ENCODE measurements at places on chromosomes 4 and X.

- no peak for DNase-seq
These were observed 645 bp upstream of the RAB28 start for GRCh38 chr4:13484749-13485221.

DNA sequence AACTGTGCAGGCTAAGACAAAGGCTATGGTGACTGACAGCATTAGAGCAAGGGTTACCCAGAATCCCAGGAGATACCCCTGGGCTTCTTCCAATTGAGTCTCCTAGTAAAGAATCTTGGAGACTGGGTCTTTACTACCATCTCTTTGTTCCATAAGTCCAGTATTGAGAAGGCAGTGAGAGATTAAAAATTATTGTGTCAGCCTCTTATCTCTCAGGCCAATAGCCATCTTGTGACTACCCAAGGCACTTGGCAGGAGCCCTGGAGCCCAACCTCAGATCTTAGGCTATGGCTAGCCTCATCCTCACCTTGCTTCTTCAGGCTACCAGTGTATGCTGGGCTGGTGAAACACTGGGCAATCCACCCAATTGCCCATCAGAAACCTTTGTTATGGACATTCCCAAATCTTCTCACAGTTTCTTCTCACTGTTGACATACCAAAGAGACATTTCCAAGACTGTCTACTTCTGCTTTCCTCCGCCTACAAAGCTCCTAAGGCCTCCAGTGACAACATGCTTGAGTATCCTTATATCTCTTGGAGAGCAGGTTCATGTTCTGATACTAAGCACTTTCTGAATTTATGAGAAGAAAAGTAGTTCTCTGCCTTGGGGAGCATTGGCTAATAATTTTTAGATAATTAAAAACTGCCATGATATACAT is 76.3 kb upstream of the STIM2 start:
- no peak for DNase-seq

- DNase-seq = no peak
These were observed 17.3 kb upstream of the TBC1D14 start for GRCh38 chr4:6892190-6892908.

GRCh38 chr4:143355540-143356217 is 19.0 kb downstream of the GAB1 start:
- DNase-seq = no peak

- DNase-seq = no peak
These were observed 313.7 kb downstream of the ARHGAP24 start for GRCh38 chr4:85788604-85789003.

DNA sequence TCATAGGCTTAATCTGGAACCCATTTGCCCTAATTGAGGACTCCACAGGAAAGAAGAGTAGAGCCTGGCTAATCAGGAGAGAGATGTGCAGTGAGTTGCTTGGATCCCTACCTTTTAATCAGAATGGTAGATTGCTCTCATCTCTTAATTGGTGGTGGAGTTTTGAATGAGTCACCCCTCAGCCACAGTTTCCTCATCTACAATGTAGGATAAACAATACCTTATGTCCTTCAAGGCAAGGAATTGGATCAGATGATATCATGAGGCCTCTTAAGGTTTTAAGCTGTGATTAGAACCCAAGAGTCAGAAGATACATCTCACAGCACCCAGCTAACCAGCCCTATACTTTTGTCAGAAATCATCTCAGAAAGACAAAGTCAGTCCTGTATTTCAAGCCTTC is 39.1 kb downstream of the PDGFRA start:
- DNase-seq = no peak

DNA sequence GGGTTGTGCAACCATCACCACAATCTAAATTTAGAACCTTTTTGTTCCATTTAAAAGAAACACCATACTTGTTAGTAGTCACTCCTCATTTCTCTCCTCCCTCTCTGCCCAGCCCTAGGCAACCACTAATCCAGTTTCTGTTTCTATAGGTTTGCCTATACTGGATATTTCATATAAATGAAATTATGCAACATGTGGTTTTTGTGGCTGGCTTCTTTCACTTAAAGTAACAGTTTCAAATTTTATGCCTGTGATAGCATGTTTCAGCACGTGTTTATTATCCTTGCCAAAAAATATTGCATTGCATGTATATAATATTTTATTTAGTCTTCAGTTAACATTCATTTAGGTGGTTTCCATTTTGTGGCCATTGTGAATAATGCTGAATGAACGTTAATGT is 437.6 kb downstream of the IL1RAPL1 start:
- no peak for DNase-seq

- DNase-seq = no peak
These were observed 268.9 kb downstream of the FBXW7 start for GRCh38 chr4:152266831-152267480.

DNA sequence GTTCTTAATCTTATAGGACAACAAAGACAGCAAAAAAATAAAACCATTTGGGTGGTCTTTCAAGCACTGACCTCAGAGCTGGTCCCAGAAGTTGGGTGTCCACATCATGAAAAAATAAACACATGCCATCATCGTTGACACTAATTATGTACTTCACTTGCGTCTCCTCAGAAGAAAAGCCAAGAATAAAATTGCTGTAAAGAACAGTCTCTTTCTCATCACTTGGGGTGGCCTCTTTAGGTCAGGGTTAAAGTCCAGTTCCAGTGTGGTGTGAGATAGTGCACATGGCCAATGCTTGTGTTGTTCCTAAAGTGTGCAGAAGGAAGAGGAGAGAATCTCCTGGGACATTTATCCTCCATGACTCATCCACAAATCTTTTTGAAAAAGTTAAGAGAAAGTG is 49.5 kb upstream of the IBSP start:
- no peak for DNase-seq

DNA sequence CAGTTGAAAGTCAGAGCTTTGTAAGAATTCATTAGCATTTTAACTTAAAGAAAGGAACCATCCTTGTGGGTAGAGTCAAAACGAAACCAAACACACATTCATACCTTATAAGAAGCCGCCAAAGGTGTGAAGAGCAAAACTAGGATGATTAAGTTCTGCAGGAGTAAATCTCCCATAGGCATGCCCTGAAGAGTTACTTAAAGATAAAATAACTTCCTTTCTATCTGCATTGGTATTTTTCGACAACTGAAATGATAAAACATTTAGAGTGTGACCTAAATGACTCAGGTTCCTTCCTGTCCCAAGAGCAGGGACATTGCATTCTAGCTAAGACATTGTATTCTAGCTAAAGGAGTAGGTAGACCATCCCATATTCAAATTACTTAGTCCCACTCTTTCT is 75.3 kb downstream of the BCOR start:
- no peak for DNase-seq

- DNase-seq = no peak
These were observed 1301.9 kb downstream of the PCDH7 start for GRCh38 chr4:32022071-32022470.

DNA sequence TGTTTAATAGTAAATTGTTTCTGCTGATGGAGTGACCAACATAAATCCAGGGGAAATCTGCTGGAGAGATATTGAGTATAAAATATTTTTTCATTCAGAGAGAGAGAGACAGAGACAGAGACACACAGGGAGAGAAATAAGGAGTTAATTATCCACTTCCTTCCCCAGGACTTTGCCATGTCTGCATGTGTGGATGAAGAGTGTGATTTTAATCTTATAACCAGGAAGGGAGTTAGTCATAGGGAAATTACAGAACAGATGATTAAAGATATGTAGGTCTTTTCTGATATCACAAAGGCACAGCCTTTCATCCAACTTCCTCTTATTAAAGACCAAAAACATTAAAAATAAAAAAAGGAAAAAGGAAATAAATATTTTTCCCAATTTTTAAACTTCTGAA is 526.3 kb downstream of the SPRY1 start:
- no peak for DNase-seq

DNA sequence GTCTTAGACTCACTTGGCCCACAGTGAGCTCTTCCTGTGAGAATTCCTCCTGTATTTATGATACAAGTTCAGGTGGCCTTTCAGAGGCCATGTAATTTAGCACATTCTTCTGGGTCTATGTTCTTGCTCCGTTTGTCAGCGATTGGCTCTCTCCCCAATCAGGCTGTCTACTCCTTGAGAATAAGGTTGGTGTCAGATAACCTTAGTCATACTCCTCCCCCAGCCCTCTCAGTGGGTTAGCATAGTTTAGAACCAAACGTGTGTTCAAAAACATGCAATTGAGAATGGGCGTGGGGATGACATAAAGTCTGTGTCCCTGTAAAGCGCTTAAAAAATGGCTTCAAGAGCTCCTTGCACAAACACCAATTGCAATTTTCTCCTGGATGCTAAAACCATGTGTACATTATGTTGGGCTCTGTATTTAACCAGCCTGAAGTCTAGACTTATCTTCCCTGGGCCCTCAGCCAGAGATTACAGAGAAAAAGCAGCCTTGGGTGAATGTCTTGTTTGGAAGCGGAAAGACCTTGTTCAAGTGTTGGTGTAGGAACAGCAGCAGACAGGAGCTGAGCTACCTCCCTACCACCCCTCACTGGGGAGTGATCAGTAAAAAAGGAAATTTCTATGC is 9.9 kb upstream of the CT47C1 start:
- DNase-seq = no peak

- DNase-seq = no peak
These were observed 81.2 kb upstream of the GPM6B start for GRCh38 chrX:13898083-13898482.

DNA sequence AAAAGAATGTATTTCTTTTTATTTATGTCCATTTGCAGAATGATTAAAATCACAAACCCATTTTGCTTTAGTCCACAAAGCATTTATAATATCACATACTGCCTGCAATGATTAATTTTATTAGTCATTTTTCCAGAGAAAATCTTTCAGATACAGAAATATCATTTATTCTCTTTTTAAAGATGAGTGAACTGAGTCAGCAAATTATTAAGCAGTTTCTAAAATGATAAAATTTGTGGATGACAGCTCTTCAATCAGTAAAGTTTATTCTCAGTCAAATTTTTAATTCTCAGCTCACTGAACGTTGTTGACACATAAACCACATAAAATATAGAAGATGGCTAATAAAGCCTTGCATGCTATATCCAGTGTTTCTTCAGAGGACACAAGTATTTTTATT is 485.5 kb downstream of the PRR32 start:
- no peak for DNase-seq

GRCh38 chrX:40625294-40625693 is 2.1 kb downstream of the MPC1L start:
- no peak for DNase-seq

DNA sequence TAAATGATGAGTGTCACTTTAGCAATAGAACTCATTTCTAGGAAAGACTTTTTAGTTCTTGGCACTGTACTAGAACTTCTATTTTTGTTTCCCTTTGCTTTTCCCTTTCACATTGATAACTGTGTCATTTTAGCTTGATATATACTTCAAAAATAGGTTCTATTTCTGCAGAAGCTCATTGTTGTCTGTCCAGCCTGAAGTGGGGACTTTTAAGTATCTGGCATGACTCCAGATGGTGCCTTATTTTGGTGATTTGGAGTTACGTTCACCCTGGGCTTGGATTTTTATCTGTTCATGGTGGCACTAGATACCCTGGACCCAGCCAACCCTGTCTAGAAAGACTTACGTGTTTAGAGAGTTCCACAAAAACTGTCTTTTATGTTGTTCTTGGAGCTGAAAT is 3.4 kb downstream of the ABHD18 start:
- no peak for DNase-seq

DNA sequence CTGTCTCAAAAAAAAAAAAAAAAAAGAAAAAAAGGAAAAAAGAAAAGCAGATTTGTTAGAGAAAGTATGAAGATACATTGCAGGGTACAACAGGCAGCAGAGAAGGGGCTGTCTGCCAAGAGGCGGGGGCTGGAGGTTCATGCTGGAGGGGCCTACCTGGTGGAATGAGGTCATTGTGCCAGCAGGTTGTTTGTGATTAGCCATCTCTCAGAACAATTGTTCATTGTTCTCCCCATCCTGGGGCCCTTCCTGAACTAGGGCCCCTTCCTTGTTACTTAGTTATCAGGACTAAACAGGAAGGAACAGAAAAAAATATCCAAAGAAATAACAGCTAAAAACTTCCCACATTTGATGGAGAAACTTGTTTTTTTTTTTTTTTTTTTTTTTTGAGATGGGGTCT is 14.0 kb upstream of the GPKOW start:
- DNase-seq = no peak

- DNase-seq = no peak
These were observed 22.4 kb upstream of the RBPJ start for GRCh38 chr4:26298198-26298947.

DNA sequence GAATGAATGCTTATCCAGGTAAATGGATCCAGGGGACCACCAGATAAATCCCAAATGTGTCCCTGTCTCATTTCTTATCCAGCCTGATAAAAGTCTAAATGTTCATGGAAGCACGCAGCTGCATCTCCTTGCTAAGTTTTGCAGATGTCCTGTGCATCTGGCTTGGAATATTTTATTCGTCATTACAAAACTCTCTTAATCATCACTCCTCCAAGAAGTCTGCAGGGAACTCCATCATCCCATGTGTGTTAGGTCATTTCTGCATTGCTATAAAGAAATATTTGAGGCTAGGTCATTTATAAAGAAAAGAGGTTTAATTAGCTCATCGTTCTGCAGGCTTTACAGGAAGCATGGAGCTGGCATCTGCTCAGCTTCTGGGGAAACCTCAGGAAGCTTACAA is 297.2 kb downstream of the HS3ST1 start:
- DNase-seq = no peak

DNA sequence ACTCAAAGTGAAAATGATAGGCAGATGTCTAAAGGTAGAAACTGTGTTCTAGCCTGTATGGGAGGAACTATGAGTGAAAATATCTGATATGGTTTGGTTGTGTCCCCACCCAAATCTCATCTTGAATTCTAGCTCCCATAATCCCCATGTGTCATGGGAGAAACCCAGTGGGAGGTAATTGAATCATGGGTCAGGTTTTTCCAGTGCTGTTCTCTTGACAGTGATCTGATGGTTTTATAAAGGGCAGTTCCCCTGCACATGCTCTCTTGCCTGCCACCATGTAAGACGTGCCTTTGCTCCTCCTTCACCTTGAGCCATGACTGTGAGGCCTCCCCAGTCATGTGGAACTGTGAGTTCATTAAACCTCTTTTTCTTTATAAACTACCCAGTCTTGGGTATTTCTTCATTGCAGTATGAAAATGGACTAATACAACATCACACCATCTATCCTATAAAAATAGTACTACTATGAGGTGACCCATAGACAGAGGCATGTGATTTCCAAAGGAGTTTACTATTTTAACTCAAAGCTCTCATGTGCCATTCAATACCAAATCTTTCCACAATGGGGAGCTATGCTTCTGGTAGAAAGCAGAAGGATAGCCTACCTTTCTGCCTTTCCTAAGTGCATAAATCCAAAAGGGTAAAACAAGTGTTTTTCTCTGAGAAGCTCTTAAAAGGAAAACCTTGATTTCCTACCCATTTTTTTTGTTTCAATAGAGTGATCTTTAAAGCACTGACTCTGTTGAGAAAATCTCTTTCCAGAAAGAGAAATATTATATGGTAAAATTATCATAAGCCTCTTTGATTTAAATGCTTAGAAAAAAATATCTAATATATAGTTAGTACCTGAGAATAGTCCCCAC is 38.8 kb downstream of the SEC31A start:
- DNase-seq = no peak

- DNase-seq = no peak
These were observed 1.5 kb downstream of the FRYL start for GRCh38 chr4:48778431-48779094.

GRCh38 chr4:138317175-138317748 is 75.1 kb upstream of the SLC7A11 start:
- no peak for DNase-seq

Measured in T1000 (cell line).